ENCODE measurements at places on chromosomes 6 and 20. TPM values are rescaled to one million over a fixed set of nuclear protein-coding genes. Genes with fewer than 3 reads are reported as not detected.

Gene PCSK2
- total RNA-seq, result not detected

- DNase-seq, result no peak
Measured at GRCh38 chr6:46473881-46474280, 17.4 kb downstream of the RCAN2 start.

DNA sequence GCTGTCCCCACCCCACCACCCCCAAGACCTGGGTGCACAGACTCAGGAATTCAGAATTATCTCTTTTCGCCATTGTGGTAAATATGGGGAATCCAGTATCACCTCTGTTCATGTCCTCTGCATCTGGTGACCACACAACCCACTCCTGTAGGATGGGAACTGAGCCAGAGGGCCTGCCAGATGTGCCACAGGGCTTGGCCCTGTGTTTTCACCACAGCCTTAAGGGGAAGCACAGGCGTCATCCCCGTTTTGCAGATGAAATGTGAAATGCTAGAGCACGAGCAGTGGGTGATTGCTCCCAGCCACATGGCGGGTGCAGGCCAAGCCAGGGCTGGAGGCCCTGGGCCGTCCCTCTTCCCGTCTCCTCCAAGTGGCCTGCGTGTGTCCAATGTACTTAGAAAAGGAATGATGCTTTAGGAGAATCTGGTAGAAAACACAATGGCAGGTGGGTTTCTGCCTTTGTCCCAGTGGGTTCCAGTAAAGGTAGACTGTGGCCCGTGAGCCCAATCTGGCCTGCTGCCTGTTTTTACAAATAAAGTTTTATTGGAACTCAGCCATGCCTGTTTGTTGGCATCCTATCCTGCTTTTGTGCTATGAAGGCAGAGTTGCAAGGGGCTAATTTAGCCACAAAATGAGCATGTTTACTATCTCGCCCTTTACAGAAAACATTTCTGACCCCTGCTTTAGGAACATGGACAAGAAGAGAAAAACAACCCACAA, 309.2 kb downstream of the CDH4 start:
- DNase-seq, result no peak

- DNase-seq, result no peak
Measured at GRCh38 chr20:34904202-34904621, 27.8 kb downstream of the ACSS2 start.

DNA sequence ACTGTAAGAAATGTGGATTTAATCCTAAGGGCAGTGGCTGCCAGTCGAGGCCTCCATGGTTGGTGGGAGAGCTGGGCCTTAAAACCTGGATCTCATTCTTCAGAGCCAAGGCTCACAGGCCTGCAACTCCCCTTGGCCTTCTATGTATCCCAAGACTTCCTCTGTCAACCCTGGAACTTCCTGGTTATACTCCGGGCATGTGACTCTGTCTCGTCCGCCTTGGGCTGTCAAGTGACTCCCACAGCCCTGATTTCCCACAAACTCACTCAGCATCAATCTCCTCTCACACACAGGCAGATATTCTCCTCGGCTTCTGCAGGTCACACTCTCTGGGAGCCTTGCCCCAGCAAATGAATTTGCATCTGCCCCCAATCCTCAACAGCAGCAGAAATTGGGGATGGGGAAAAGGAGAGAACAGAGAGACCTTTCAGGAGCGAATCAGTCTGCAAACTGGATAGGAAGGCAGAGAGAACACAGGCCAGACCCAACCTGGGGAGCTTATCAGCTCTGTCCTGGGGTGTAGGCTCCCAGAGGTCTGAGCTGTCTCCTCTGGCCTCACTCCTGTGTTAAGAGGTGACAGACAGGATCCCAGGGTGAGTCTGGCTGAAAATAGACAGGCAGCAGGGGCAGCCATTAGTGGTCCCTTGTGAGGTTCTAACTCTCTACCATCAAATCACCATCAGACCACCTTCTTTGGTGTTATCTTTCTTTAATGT, 30.4 kb upstream of the PREX1 start:
- no peak for DNase-seq

Gene PGM3
- 151 TPM for total RNA-seq

Gene SIGLEC1
- not detected for total RNA-seq

- DNase-seq, result peak; percentile 59
Measured at GRCh38 chr6:169370666-169371343, 117.2 kb upstream of the THBS2 start.

Gene GDAP1L1
- total RNA-seq, result 0.77 TPM

DNA sequence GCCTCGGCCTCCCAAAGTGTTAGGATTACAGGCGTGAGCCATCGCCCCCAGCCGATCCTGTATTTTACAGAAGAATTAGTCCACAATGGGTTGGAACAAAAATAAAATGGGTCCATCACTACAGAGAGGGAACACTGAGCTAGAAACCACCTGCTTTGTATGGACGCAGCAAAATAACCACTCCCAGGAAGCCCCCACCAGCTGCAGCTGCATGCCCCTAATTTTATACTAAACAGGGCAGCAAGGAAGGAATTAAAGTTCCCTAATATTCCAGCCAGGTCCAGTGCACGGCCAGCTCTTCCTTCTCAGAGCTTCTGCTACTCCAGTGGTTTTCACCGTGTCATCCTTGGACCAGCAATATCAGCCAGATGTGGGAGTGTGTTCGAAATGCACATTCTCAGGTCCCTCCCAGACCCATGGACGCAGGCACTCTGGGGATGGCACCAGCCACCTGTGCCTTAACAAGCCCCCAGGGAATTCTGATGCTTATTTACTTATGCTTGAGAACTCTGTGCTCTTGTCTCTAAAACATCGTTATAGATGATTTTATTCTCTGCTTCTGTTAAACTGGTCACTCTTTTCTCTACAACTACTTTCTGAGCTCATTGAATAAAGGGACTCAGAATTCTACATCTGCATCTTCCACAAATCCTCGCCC, 189.5 kb upstream of the SLC24A3 start:
- no peak for DNase-seq

DNA sequence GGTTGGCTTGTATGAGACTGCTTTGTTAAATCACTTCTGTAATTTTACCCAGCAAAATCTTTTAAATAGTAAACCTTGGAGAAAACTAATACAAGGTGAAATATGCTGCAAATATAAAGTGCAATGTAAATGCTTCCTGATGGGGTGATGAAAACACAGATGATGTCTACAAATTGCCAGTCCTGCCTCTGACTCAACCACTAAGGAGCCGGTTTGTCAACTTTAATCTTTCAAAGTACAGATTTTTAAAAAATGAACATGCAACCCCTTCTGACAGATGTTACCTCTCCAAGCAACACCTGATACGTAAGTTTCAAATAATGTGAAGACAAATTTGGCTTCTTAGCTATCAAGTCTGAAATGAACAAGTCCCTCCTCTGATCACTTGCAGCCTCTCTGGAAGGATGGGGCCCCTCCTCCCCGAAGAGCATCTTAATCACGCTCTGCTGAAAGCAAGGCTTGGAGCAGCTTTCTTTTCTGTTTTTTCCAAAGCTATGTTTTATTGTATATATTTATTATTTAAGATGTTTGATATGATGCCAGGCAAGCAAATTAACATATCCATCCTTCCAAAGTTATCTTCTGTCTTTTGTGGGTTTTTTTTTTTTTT, 196.0 kb downstream of the MYLK4 start:
- no peak for DNase-seq

Gene FGD2
- not detected for total RNA-seq

Gene EYA4
- total RNA-seq, result 1.3 TPM

Gene RFX6
- total RNA-seq, result not detected

DNA sequence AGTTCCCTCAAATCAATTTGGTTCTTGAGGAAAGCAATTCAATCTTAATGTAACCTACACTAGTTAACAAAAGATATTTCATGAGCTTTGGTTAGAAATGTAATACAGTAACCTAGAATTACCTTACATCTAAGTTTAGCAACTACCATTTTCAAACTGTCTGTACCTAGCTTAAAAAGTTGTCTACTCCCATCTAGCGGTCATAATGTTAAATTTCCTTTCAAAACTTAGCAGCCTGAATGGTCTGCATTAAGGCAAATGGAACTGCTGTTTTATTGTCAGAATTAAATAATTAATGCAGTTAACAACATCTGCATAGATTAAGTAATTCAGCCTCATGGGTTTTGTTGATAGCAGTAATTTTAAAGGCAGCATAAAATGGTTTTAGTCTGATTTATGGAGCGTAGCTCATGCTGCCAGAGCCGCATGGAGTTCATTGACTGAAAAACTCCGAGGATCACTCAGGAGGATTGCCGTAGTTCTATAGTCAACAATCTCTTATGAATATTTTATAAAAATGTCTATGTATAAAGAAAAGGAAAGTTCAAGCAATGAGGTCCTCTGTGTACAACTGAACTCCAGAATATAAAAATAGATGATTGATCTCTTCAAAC, 485.4 kb upstream of the MANEA start:
- peak; percentile 36 for DNase-seq

GRCh38 chr6:53048431-53049195, 16.6 kb upstream of the FBXO9 start:
- DNase-seq, result peak; percentile 97

- DNase-seq, result no peak
Measured at GRCh38 chr6:32589596-32590449, at the start of gene HLA-DRB1. HLA-DRB1 (minus strand) TSS chr6:32589848; CDS start chr6:32589742, 106 bp downstream.

DNA sequence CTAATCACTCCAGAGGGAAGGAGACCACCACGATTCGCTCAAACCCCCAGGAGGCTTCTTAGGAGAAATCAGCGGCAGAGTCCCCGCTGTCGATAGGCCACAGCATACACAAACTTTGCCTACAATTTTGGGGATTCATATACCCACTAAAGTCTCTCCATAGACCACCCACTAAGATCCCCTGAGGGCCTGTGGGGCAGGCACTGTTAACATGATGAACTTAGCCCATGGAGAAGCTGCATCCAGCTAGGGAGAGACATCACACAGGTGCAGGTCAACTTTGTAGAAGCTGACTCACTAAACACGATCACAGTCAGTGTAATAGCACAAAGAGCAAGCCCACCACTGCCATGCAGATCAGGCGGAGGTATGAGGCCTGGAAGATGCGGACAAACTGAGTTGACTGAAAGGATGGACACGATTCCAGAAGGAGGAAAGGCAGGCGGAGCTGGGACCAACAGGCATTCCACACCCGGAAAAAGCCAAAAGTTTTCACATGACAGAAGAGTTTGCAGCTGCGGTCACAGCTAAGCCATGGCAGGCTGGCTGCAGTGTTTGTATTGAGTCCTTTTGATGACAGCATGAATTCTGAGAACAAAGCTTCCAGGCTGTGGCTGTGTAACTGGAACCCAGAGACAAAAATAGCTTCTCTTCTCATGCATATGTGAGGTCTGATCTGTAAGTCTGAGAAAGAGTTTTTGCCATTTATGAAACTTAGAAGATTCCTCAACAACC, 75.7 kb upstream of the QKI start:
- peak; percentile 94 for DNase-seq

DNA sequence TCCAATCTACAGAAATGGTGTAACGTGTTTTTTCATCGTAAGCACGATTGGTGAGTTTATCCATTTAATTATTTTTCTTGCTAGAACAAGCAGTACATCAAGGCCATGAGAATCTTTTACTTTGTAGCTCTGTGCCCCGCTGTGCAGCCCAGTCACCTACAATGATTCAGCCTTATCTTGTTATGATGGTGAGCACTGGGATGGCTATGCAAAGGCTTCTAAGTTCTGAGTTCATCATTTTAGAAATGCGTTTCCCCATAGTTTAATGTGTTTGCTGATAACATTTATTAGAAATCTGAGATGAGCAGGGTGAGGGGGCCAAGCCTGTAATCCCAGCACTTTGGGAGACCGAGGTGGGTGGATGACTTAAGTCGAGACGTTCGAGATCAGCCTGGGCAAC, 111.8 kb upstream of the QKI start:
- DNase-seq, result peak; percentile 53

Gene DEFB132
- not detected for total RNA-seq

Gene COL9A1
- total RNA-seq, result 0.11 TPM

DNA sequence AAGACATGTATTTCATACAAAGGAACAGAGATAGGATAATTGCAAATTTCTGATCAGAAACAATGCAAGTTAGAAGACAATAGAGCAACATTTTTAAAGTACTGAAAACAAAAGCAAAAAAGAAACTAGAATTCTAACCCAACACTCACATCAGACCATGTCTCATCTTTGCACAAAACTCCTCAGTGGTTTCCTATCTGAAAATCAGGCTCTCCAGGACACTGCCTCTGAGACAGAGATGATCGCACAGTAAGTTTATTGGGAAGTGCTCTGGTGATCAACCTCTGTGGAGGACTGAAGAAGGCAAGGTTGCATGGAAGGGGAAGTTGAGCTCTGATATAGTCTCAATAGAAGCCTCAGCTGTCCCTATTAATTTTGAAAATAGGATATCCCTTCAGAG, 2.3 kb upstream of the TTBK1 start:
- no peak for DNase-seq

Gene RAMACL
- total RNA-seq, result 1.3 TPM

GRCh38 chr6:66103954-66104353, 396.9 kb upstream of the EYS start:
- no peak for DNase-seq

Gene DYNLT1
- total RNA-seq, result 173 TPM

Data from astrocyte (in vitro differentiated cells and primary cell).